ENCODE measurements at places on chromosomes 12 and 14.

DNA sequence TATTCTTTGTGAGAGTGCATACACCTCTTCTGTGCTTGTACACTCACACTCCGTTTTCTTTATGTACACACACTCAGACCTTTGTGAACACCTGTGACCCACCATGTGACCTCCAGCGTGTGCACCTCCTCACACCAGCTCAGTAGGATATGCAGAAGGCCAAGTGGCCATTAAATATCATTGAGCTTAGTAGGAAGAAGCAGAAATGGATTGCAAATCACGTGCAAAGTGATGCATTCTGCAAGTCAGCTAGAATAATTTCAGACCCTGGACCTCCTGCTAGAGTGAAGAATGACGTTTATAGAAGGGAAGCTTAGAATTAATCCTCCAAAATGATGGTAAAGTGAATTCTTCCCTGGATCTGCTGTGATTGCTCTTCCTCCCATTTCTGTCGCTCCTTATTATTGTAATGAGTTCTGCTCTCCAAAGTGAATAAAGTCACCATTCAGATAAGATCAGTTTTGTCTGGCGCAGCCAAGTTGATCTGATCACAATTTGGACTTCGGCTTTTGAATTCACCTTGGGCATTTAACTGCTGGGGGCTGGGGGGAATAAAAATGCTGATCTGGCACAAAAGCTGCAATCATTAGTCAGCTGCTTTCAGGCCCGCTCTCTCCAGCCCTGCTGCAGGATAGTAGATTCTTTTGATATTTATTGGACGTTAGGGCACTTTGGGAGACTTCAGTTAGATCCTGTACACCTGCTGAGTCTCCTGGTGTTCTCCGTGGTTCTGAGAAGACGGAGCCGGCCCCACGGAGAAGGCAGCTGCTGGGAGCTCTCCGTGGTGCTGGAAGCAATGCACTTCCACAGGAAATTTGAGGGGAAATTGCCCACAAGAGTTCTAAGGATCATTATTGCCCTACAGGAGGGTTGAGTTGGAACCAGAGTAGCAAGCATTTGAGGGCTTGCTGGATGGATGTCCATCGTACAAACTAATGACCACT, 12.4 kb upstream of the NRXN3 start:
- DNase-seq = peak; percentile 79

DNA sequence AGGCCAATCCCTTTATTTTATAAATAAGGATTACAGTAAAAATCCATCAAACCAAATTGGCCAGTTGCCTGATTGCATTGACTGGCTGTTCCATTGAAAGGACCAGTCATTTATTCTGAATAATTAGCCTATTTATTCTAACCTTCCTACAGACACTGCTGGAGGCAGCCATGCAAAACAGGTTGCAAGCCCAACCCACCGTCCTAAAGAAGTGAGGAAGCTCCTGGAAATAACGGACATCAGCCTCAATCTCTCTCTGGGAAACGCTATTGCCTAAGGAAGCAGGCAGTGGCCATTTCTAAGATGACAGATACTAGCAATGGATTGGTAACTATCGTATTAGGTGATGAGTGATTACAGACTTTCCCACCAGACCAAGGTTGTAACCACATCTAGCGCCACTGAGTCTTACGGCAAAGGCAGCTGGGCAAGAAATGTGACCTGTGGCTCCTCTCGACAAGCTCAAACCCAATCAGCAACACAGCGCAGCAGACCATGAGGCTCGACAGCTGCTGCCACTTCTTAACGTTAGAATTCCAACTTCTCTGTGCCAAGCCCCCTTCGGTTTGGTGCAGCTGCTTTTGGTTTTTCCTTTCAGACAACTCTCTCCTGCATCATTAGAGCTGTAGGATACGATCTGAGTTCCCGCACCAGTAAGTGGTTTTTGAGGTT, 134.2 kb downstream of the KCNK10 start:
- no peak for DNase-seq

DNA sequence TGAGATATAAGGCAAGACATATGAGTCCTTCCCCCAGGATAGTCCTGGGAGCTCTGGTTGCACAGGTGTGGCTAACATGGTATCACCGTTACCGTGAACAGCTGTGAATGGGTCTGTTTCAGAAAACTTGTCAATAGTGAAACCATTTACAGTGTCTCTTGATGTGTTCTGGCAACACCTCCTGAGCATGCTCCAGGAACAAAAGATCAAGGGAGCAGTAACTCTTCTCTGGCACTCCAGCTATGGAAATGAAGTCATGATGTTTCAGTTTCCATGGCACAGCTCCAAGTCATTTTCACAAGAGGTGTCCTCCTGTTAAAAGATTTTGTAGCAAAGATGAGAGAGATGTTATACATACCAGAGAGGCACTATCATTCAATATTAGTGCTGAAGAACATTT, 253.7 kb downstream of the SNAPC1 start:
- DNase-seq = peak; percentile 7

- DNase-seq = no peak
Observed at GRCh38 chr14:104821229-104821945, 20.5 kb downstream of the ZBTB42 start.

DNA sequence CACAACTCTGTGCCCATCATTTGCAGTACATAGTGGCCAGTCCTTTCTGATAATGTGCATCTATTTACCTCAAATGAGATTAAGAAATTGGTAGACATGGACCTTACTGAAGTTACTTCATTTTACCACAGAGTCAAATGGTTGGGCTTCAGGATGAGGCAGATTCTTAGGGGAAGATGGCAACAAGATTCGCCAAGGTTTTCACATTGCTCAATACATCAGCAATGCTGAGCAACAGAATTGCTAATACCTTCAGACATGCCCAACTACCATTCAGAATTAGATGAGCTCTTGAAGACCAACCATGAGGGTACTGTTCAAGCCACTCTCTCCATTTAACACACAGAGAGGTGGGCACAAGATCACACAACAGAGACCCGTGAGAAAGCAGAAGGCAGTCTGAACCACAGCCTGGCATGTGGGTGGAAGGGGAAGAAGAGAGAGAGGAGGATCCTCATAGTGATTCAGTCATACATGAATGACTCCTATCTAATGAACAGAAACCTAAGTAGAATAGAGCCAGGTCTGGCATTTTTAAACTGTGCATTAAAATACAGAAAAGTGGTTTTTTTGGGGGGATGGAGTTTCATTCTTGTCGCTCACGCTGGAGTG, 28.5 kb downstream of the CPM start:
- no peak for DNase-seq

GRCh38 chr12:9636851-9637206, 29.1 kb upstream of the KLRB1 start:
- no peak for DNase-seq

GRCh38 chr14:23443881-23444280, 8.4 kb upstream of the MYH7 start:
- no peak for DNase-seq

- no peak for DNase-seq
Observed at GRCh38 chr12:10636611-10637010, 23.2 kb upstream of the MAGOHB start.

- no peak for DNase-seq
Observed at GRCh38 chr12:110733900-110734299, 8.8 kb downstream of the PPP1CC start.

Measured in astrocyte of the hippocampus (primary cell).